ENCODE measurements at places on chromosomes 5 and 9.
A peak's percentile ranks its signal among the peaks of the same experiment; 100 is the strongest.

DNA sequence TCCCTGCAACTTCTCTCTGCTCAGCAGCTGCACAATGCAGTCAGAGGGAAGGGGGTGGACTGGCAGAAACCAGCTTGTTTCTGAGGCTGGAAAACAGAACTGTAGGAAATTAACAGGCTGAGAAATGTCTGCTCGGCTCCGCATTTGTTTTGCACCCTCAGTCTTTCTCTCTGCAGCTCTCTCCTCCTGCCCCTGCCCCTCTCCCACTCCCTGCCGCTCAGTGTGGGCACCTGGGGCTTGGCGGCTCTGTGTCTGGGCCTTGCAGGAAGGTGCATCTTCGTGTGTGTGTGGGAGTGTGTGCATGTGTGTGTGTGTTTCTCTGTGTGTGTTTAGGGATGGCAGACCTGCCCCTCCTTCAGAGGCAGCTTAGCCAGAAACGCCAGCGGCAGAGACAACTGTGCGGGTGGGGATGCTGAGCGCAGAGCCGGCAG is 53.0 kb downstream of the PCDH1 start:
- no peak for DNase-seq

DNA sequence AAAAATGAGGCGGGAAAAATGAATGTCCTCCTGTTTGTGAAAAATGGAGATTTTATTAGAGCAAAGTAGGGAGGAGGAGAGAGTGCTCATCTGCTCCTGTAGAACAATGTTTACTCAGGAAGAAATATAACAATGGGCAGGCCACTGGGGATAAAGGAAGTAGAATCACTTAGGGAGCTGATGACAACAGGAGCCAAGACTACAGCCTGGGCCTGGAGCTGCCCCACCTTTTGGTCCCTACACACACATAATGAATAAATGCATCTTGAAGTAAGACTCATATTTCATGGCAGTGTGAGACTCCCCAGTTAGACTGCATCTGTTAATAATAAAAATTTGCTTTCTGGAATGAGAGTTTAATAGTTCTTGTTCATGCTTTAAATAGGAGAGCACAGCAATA is 1939.8 kb downstream of the EFNA5 start:
- DNase-seq = no peak

GRCh38 chr5:41636605-41637004 is 126.2 kb upstream of the PLCXD3 start:
- no peak for DNase-seq

GRCh38 chr5:130109152-130109551 is 204.9 kb downstream of the CHSY3 start:
- DNase-seq = peak; percentile 27

- DNase-seq = peak; percentile 64
Observed at GRCh38 chr9:113150670-113151611, at the start of gene SLC31A2. Gene SLC31A2, plus strand, starts transcription at chr9:113151007. Its CDS starts 68 bp downstream, at chr9:113151075.

DNA sequence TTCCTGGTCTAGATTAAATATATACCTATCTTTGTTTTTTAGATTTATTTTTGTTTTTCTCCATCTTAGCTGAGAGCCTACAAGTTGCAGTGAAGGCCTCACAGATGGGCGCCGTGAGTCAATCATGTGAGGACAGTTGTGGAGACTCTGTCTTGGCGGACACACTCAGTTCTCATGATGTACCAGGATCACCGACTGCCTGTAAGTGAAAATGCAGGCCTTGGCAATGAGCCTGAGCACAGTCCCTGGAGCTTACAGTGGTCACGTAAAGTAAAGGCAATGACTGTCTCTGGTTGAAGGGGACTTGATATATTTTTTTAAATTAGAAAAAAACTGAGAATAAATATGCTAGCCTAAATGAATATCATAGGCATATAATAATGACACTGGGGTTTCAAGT is 271.9 kb downstream of the ARHGEF28 start:
- DNase-seq = no peak

- no peak for DNase-seq
Observed at GRCh38 chr9:109811876-109812275, 31.9 kb downstream of the PALM2AKAP2 start.

- no peak for DNase-seq
Observed at GRCh38 chr5:165928971-165929370, 2362.5 kb upstream of the WWC1 start.

- no peak for DNase-seq
Observed at GRCh38 chr9:123355761-123356431, at the start of gene CRB2. Gene CRB2, plus strand, starts transcription at chr9:123356197. Its CDS starts 64 bp downstream, at chr9:123356261.

DNA sequence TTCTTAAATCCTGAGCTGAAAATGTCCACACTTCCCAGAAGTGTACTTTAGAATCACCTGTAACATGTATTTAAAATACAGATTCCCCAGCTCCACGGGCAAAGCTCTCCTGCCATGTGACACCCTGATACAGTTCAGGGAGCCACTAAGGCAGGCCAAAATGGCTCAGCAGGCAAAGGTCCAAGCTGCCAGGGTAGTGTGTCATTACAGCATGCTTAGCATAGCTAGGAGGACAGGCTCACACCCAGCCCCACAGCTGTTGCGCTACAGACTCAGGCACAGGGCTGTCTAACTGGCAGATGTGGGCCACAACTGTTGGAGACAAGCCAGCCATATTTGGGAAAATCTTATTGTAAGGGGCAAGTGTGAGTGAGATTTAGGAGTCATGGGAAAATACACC is 73.0 kb downstream of the C9orf85 start:
- no peak for DNase-seq
